ENCODE measurements at places on chromosomes 6 and 20. TPM values are rescaled to one million over a fixed set of nuclear protein-coding genes. Genes with fewer than 3 reads are reported as not detected.
A peak's percentile ranks its signal among the peaks of the same experiment; 100 is the strongest.

GRCh38 chr20:2972126-2972525, 71.3 kb upstream of the GNRH2 start:
- H3K4me1 ChIP-seq: no peaks in the 10 kb centered on the region
- no peak for DNase-seq
- no peak overlapping the region for H3K4me3 ChIP-seq

- no peaks in the 10 kb centered on the region for H3K36me3 ChIP-seq
- H3K27me3 ChIP-seq: no peaks in the 10 kb centered on the region
- no peak overlapping the region for H3K4me3 ChIP-seq
Measured at GRCh38 chr20:19423097-19423899, 210.9 kb downstream of the SLC24A3 start.

DNA sequence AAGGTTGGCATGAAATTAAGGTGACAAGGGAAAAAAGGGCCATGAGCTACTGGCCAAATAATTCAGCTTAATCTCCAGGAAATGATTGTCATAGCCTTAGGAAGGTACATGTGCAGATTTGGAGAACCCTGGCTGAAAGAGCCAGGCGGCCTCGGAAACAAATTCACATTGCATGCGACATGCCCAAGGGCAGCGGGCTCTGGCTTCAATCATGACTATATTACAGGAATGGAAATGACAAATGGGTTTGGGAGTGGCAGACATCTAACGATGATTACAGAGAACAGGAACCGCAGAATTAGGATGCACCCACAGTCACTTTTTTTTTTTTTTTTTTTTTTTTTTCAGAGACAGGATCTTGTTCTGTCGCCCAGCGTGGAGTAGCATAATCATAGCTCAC, 112.4 kb upstream of the SALL4 start:
- H3K27ac ChIP-seq: no peak overlapping the region
- H3K36me3 ChIP-seq: no peaks in the 10 kb centered on the region
- no peak overlapping the region for H3K4me3 ChIP-seq
- H3K27me3 ChIP-seq: no peaks in the 10 kb centered on the region

DNA sequence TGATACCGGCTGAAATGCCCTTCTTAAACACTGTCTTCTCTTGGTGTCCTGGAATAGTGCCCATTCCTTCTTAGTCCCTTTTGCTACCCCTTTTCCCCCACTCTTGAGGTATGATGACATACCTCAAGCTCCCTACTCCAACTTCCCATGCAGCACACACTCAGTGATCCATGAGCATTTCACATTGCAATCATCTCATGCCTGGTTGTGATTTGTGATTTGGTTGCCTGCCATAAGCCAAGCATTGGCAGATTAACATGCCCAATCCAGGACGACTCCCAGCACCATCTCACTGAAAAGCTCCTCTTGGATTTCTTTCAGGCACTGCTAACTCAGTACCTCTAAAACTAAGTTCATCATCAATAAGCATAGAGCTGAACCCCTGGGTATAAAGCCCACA, 14.7 kb upstream of the PTPRA start:
- no peak for DNase-seq
- H3K27me3 ChIP-seq: no peaks in the 10 kb centered on the region
- peaks cover 12% of the 10 kb centered on the region for H3K36me3 ChIP-seq
- no peak overlapping the region for H3K27ac ChIP-seq
- no peak overlapping the region for H3K4me3 ChIP-seq
- H3K4me1 ChIP-seq: no peaks in the 10 kb centered on the region

DNA sequence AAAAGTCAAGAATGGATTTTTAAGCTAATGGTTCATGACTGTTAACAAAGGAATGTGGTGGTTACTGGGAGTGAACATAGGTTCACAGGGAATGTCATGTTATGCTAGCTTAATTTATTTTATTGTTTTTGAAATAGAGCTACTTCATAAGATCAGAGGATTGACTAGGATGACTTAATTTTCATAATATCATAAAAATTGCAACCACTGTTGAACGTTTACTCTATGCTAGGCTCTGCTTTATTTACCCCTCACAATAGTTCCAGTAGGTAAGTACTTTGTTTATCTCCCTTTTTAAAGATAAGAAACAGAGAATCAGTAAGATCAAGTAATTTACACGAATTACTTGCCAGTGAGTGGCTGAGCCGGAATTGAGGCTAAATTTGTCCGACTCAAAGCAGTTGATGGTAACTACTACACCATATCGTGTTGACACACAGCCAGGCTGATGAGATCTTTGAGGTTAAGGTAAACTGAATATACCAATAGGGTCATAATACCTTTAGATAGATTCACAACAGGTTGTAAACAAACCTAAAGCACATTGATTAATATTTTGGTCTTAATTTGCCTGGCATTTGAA, 194.6 kb upstream of the CITED2 start:
- no peak overlapping the region for H3K4me3 ChIP-seq
- no peaks in the 10 kb centered on the region for H3K27me3 ChIP-seq
- peaks cover 8% of the 10 kb centered on the region for H3K4me1 ChIP-seq
- no peak for DNase-seq
- no peaks in the 10 kb centered on the region for H3K36me3 ChIP-seq

GRCh38 chr6:122663981-122664380, 53.8 kb downstream of the PKIB start:
- H3K27ac ChIP-seq: no peak overlapping the region
- DNase-seq: no peak
- no peak overlapping the region for H3K4me3 ChIP-seq
- no peaks in the 10 kb centered on the region for H3K36me3 ChIP-seq

DNA sequence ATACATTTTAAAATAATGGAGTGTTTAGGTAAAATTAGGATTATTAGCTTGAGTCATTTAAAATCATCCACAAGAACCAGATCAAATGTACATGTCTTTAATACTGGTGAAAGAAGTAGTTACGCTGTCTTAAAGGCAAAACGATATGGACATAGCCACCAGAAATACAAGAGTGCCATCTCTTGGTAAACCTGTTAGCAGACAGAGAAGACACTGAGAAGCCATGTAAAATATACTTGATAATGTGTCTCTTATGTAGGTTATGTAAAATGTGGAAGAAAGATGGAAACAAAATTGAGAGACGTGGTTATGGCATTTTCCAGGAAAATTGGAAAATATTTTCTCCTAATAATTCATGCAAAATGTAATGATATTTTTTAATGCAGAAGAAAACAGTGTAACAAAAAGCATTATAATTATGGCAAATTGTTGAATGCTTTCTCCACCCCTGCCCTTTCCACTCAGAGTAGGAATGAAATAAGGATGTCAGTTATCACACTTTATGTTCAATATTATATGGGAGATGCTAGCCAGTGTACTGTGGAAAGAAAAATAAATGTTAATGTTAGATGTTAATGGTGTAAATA, 12.2 kb upstream of the SLC17A2 start:
- H3K27me3 ChIP-seq: no peaks in the 10 kb centered on the region
- DNase-seq: peak; percentile 61
- H3K4me3 ChIP-seq: no peak overlapping the region
- H3K36me3 ChIP-seq: no peaks in the 10 kb centered on the region
- no peak overlapping the region for H3K27ac ChIP-seq

GRCh38 chr6:170243791-170244291, 47.0 kb downstream of the DLL1 start:
- H3K27ac ChIP-seq: no peak overlapping the region
- H3K27me3 ChIP-seq: no peaks in the 10 kb centered on the region
- DNase-seq: peak; percentile 67
- H3K4me1 ChIP-seq: no peaks in the 10 kb centered on the region

DNA sequence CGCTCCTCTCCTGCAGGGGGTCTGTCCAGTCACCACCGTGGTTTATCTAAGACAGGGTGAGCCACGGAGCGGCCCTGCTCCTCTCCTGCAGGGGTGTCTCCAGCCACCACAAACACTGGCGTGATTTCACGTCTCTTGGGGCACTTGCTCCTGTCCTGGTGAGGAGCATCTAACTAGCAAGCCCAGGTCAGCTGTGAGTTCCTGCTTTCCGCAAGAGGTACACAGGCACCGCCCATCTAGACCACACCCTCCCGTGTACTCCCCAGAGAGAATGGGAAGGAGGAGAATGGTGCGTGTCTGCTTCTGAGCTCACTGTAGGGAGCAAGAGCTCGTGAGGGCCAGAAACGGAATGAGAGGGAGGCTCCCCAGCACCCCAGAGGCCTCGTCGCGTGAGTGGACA, 40.7 kb downstream of the DACT2 start:
- no peak overlapping the region for H3K4me3 ChIP-seq
- no peaks in the 10 kb centered on the region for H3K36me3 ChIP-seq
- H3K27me3 ChIP-seq: no peaks in the 10 kb centered on the region
- H3K4me1 ChIP-seq: peaks cover 18% of the 10 kb centered on the region

GRCh38 chr20:4299773-4300172, 284.4 kb upstream of the RNF24 start:
- H3K4me1 ChIP-seq: no peaks in the 10 kb centered on the region
- no peak for DNase-seq
- no peaks in the 10 kb centered on the region for H3K36me3 ChIP-seq
- H3K27me3 ChIP-seq: no peaks in the 10 kb centered on the region
- no peak overlapping the region for H3K27ac ChIP-seq

GRCh38 chr6:52610011-52610410, 33.2 kb upstream of the TRAM2 start:
- H3K4me1 ChIP-seq: no peaks in the 10 kb centered on the region
- no peak overlapping the region for H3K27ac ChIP-seq
- H3K36me3 ChIP-seq: no peaks in the 10 kb centered on the region
- no peak for DNase-seq
- H3K4me3 ChIP-seq: no peak overlapping the region
- no peaks in the 10 kb centered on the region for H3K27me3 ChIP-seq

GRCh38 chr6:125812394-125813292, 21.9 kb downstream of the NCOA7 start:
- DNase-seq: no peak
- H3K4me3 ChIP-seq: no peak overlapping the region
- H3K36me3 ChIP-seq: no peaks in the 10 kb centered on the region

GRCh38 chr6:84772428-84773132, 8.2 kb upstream of the TBX18 start:
- DNase-seq: peak; percentile 41
- H3K4me1 ChIP-seq: no peaks in the 10 kb centered on the region
- H3K27ac ChIP-seq: no peak overlapping the region
- no peak overlapping the region for H3K4me3 ChIP-seq
- H3K36me3 ChIP-seq: no peaks in the 10 kb centered on the region

DNA sequence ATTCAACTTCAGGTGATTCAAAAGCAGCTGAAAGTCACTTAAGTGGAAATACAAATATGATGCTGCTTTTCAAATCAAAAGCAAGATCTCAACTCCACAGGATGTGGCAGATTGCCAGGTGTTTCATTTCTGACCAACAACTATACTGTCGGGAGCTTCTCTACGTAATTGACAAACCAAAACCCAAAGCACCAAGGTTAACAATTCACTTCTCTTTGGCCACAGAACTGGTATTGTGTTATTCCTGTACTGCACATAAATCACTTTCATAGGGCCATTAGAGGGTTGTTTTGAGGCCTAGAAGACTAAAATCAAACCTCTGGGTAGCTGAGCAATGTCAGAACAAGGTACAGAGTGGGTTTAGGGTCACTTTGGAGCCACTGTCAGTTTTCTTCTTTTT, 169.7 kb downstream of the HAO1 start:
- peak; percentile 42 for DNase-seq
- no peak overlapping the region for H3K27ac ChIP-seq
- H3K4me3 ChIP-seq: no peak overlapping the region
- no peaks in the 10 kb centered on the region for H3K27me3 ChIP-seq
- H3K36me3 ChIP-seq: no peaks in the 10 kb centered on the region

GRCh38 chr6:168949981-168950857, 303.4 kb downstream of the THBS2 start:
- H3K27me3 ChIP-seq: no peaks in the 10 kb centered on the region
- DNase-seq: peak; percentile 60
- H3K36me3 ChIP-seq: no peaks in the 10 kb centered on the region
- no peak overlapping the region for H3K4me3 ChIP-seq

GRCh38 chr6:151784441-151785214, 22.9 kb upstream of the ESR1 start:
- H3K36me3 ChIP-seq: no peaks in the 10 kb centered on the region
- H3K4me3 ChIP-seq: no peak overlapping the region
- no peak overlapping the region for H3K27ac ChIP-seq
- DNase-seq: no peak

- no peaks in the 10 kb centered on the region for H3K4me1 ChIP-seq
- H3K27ac ChIP-seq: no peak overlapping the region
- H3K4me3 ChIP-seq: no peak overlapping the region
- DNase-seq: no peak
- no peaks in the 10 kb centered on the region for H3K27me3 ChIP-seq
- no peaks in the 10 kb centered on the region for H3K36me3 ChIP-seq
Measured at GRCh38 chr6:100664274-100665040, 199.7 kb upstream of the SIM1 start.

Gene TRIM38
- polyA plus RNA-seq: 12.2 TPM

Gene PLN
- polyA plus RNA-seq: 22.7 TPM

Gene DEF6
- 2.7 TPM for polyA plus RNA-seq

Gene FHL5
- polyA plus RNA-seq: 4.3 TPM

Gene PCMT1
- polyA plus RNA-seq: 71.2 TPM

Gene TPBG
- polyA plus RNA-seq: 5.8 TPM

Gene VSTM2L
- 2.8 TPM for polyA plus RNA-seq
